ENCODE measurements at places on chromosomes 16 and 17.

DNA sequence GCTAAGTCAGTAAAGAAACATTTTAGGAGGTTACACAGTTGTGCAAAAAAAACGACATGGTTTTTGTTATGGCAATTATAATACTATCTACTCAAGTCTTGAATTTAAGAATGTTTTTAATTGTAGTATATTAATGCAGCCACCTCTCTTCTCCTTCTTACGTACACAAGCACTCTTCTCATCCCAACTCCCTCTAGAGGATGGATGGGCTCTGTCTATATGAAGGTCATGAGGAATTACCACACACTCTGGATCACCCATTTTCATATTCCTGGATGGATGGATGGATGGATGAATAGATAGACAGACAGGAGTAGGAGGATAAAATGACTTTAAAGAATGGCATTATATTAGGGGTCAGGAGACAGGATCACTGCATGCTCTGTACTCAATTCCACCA lies 120.0 kb downstream of the PHKB start:
- DNase-seq: no peak

- DNase-seq: no peak
These were observed 65.1 kb upstream of the METRNL start for GRCh38 chr17:83014297-83014696.

- DNase-seq: no peak
These were observed 16.5 kb downstream of the CBFA2T3 start for GRCh38 chr16:88960516-88960915.

- no peak for DNase-seq
These were observed 17.2 kb upstream of the TMEM92 start for GRCh38 chr17:50256826-50257618.

All from activated T-cell treated with anti-CD3 and anti-CD28 coated beads, Interleukin-2, amount 50 U/mL, for 24 hours (primary cell).